ENCODE measurements at places on chromosomes 1 and 21.

- peak; percentile 92 for DNase-seq
These were observed 14.4 kb downstream of the CELSR2 start for GRCh38 chr1:109263597-109264378.

- no peak for DNase-seq
These were observed 206.3 kb downstream of the PDE4B start for GRCh38 chr1:65998763-65999583.

DNA sequence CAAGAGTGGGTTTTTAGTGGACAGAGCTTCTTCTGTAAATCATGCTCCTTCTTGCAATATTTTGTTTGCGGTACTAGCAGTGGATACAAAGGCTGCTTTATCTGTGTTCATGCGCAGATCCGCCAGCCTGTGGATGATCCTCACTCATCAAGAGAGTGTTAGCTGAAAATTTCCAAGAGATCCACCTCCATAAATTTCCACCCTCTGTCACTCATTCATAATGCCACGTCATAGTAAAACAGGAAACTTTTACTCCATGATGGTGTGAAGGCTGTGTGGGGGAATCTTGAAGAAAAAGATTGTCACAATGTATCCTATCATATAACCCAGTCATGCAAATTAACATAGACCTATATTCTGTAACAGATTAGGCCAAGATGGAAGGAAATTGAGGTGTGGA is 4.4 kb upstream of the MAPKAPK2 start:
- no peak for DNase-seq

- no peak for DNase-seq
These were observed 69.6 kb downstream of the DUSP10 start for GRCh38 chr1:221672239-221672645.

GRCh38 chr1:214709241-214709640 is 106.2 kb downstream of the CENPF start:
- DNase-seq, result no peak

- no peak for DNase-seq
These were observed 1122.3 kb upstream of the ADGRL2 start for GRCh38 chr1:80678438-80678837.

DNA sequence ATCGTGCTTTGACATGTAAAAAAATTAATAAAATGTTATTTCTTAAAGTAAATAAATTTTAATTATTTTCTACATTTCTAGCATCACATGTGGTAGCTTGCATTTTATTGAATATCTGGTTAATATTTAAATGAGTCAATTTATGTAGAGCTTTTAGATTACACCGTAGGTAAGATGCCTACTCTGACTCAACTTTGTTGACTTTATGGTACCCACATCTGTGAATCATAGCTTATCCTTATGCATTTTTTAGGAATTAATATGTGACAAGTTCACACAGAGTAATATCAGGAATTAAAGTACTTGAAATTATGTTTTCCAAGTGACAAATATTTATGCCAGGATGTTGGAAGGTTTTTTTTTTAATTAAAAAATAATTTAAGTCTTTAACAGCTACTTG is 120.7 kb downstream of the LEPR start:
- no peak for DNase-seq

DNA sequence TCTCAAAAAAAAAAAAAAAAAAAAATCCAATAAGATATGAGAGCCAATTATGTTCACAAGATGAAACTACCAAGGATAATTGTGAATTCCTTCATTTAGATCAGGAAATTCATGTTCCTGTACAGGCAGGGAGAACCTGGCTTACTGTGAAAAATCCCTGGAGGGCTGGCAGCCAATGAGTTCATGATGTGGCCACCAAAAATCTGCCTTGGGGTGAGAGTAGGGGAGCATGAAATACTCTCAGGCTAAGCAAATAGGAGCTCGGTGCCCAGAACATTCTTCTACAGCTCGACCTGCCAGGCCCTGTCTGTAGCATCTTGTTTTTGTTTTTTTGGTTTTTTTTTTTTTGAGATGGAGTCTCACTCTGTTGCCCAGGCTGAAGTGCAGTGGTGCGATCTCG is 50.1 kb downstream of the PIK3CD start:
- DNase-seq, result no peak

DNA sequence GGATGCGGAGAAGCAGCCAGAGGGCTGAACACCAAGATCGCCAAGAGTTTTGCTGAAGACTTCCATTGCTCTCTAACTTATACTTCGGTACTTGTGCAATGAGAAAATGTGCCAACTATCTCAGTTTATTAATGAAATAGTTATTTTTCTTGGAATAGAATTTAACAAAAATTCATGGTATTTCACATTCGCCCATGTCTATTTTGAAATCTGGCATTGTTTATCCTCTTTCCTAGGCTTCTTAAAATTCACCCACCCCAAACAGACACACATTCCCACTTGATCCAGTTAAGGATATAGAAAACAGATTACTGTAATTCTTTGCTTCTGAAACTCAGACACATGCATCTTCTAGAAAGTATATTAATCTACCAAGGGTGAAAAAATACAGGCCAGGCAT is 56.3 kb upstream of the ADAMTS5 start:
- no peak for DNase-seq

GRCh38 chr21:35476621-35477395 is 427.7 kb upstream of the RUNX1 start:
- peak; percentile 10 for DNase-seq

GRCh38 chr1:201504799-201505502 is 2.0 kb downstream of the CSRP1 start:
- no peak for DNase-seq

DNA sequence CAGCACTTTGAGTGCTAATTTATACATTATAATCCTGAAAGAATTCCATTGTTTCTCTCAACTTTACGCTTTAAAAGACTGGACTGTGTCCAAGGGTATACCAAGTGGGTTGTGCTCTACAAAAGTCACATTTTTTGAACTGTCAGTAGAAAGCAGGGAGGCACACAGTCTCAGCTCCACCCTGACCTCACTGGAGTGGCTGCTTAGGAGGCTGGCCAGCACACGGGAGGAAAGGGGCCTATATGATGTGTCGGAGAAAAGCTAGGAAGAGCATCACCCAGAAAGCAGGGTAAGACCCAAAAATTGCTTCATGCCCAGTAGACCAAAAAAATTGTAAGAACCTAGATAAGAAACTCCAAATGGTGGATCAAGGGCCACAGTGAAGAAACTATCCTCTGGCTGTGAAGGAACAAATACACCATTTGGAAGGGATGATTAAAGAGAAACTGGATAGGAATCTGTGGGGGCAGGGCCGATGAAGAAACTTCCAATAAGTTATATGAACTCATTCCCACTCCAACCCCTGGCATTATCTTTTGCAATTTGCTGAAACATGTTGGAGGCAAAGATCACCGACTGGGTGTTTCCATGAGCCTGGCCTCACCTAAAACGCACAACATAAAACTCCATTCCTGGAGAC is 1.9 kb downstream of the S100A10 start:
- no peak for DNase-seq

- DNase-seq, result peak; percentile 91
These were observed 779 bp downstream of the SON start for GRCh38 chr21:33543505-33544129.

DNA sequence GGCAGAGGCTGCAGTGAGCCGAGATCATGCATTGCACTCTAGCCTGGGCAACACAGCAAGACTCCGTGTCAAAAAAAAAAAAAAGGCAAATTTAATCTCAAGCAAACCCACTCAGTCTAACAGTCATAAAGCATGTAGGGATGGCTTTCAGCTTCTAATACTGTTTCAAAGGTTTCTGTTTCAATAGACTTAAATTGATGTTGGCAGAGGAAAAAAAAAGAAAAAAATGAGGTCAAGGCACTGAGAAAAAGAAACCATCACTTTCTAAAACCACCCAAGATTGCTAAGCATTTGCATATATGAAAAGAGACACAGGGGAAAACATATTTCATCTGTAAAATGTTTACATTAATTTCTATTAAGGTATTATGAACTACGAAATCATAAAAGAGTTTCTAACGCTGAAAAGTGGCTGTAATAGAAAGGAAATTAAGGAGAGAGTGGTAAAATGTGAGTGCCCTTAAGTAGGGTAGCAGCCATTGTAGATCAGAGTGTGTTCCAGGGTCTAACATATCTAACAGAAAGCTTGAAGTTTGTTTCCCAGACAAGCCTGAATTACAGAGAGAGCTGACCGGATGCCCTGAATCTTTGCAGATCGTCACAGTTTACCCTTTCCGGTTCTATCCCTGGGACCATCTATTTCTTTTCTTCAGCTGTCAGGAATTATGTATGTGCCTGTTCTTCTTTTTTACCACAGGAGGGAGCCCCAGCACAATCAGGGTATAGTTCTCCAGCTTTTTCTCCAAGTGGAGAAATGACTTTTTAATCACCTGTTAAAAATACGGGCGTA is 70.0 kb downstream of the PLD5 start:
- no peak for DNase-seq

- no peak for DNase-seq
These were observed 292.8 kb upstream of the B3GALT2 start for GRCh38 chr1:193479187-193479586.

DNA sequence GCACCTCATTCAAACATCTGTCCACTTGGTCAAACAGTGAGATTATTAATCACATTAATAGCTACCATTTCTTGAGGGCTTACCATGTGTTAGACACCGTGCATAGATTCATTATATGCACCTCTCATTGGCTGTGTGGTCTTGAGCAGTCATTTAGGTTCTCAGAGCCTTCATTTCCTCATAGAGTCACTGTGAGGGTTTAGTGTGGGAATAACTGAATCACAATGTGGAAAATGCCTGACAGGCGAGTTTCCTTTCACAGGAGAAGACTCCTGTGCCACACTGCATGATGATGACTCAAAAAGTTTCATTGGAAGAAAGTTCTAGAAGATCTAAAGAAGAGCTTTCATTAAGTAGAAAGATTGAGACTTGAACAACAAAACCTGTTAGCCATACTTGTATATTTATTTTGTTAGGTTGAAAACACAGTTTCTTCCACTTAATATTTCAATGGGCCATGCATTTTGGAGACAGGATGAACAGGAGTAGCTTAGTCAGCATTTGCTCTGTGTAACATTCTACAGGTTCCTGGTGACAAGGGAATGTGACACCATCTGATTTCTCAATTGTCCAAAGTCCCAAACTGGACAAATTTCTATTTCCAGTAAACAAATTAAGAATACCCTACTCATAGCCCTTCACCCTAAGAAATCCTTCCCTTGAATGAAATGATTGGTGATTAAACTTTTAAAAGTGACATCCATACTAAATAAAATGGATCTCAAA is 45.7 kb downstream of the FYB2 start:
- DNase-seq, result no peak

- DNase-seq, result no peak
These were observed 1.2 kb upstream of the DLGAP3 start for GRCh38 chr1:34930702-34931071.

GRCh38 chr1:241589521-241589920 is 50.6 kb downstream of the CHML start:
- DNase-seq, result no peak

DNA sequence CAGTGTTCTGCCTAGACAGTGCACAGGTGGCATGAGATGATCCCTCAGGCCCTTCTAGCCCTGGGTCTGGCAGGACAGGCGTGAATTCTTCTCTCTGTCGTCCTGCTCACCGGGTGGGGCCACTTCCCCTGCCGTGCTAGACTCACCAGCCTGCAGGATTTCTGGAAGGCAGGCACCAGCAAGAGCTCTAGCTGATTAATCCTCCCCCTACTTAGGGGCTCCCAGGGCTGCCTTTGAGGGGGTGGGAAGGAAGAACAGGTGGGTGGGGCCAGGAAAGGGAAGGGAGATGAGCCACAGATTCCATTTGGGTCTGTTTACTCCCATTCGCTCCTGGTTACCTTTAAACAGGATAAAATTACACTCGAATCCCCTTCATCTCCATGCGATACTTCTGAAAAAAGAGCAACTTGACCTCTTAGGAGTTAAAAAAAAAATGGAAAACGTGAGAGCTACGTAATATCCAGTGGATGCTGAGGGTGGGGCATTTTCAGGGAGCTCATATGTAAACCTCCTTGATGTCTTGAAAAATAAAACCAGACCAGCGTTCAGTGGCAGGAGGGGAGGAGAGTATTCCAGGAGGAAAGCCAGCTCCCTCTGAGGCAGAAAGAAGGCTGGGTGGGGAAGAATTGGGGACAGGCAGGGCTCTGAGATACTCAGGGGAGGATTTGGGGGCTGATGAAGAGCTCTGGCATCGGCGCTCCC is 665.5 kb downstream of the PTPRU start:
- no peak for DNase-seq

DNA sequence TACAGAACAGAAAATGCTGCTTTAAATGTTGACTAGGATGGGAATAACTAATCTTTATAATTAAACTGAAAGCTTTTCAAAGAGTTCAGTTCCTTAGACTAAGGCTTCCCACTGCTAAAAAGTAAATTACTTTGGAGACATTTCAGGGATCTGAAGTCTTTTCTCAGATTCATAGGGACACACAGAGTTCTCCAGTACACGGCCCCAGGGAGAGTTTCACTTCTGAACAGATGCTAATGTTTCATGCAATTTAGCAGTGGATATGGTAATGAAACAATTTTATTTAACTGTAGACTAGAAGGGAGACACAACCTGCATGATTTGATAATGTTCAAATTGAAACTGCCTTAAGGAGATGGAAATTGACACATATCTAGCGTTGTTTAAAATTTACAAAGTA is 1282.6 kb downstream of the NCAM2 start:
- DNase-seq, result no peak

DNA sequence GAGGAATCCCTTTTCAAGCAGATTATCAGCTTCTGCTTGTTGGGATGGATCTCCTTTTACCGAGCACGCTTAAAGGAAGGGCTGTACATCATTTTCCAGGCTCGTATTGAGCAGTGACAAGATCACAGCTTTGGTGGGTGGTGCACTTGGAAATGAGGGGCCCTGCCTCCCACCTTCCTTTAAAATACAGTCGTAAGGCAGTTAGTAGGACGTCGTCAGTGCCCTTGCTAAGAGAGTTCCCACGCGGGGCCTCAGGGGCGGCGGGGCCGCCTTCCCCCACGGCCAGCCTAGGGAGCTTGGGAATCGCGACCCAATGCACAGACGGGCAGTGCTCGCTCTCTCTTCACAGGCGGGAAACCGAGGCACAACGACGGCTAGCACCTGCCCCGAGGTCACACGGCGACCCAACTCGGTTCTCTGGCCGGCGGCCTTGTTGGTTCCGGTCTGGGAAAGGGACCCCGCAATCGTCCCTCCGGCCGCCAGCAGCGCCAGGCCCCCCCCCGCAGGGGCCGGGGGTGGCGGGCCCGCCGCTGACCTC is 58.6 kb downstream of the H3-3A start:
- DNase-seq, result no peak

GRCh38 chr1:246647113-246647512 is 77.1 kb upstream of the SCCPDH start:
- peak; percentile 80 for DNase-seq

- DNase-seq, result peak; percentile 22
These were observed 45.0 kb upstream of the HOOK1 start for GRCh38 chr1:59769736-59770095.

All from kidney (tissue), 22 donors.